ENCODE measurements at places on chromosomes 3 and 15. TPM values are rescaled to one million over a fixed set of nuclear protein-coding genes. Genes with fewer than 3 reads are reported as not detected.

DNA sequence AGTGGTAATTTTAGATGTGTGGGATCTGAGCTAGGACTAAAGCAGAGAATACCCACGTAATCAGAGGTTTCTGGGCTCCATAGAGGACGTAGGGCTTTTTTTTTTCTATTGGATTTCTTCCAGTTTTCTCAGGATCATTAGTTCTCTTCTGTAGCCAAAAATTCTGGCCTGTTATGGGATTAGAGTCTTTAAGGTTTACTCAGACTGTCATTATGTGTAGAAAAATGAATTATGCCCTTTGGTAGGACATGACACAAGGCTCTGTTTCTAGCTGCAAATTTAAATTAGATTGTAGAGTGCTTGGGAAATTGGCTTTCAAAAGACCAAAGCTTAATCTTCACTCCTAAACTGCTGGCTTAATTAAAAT is 1.9 kb downstream of the SETD5 start:
- H3K4me3 ChIP-seq: peak overlapping the region; percentile 99
- DNase-seq: no peak
- no peak overlapping the region for H3K27ac ChIP-seq

GRCh38 chr3:177733233-177733632 is 536.0 kb upstream of the TBL1XR1 start:
- peaks cover 7% of the 10 kb centered on the region for H3K36me3 ChIP-seq
- no peak for DNase-seq
- H3K27me3 ChIP-seq: no peaks in the 10 kb centered on the region
- H3K4me1 ChIP-seq: peaks cover 9% of the 10 kb centered on the region
- no peak overlapping the region for H3K4me3 ChIP-seq

- no peak overlapping the region for H3K4me3 ChIP-seq
- H3K27ac ChIP-seq: no peak overlapping the region
- H3K36me3 ChIP-seq: no peaks in the 10 kb centered on the region
- peaks cover 10% of the 10 kb centered on the region for H3K4me1 ChIP-seq
- no peak for DNase-seq
Observed at GRCh38 chr15:66069751-66070150, 183.8 kb downstream of the MEGF11 start.

DNA sequence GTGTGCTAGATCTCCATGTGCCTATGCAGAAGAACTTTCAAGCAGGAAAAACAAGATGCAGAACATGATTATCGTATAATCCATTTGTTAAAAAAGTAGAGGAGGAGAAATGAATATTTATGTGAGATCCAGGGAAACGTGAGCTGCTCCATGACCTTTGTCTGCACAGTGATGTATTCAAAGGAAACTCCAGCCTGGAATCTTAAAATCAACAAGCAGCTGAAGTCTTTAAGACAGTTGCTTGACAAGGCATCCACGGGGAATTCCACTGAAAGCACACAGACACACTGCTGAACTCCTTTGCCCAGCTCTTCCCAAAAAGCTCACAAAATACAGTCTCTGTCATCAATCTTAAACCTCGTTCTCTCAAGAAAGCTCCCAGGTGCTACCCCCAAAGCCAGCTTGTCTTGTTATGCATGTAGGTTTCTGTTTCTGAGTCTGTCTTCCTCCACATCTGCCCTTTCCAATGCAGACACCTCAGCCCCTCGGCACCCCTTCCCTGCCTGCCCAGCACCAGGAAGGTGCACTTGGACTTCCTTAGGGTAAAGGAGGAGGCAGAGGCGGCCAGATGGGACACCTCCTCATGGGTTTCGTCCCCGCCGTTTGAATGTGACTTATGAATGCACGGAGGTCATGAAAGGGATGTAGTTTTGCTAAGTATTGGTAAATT is 28.7 kb downstream of the LRRK1 start:
- DNase-seq: no peak
- H3K27me3 ChIP-seq: no peaks in the 10 kb centered on the region
- no peak overlapping the region for H3K27ac ChIP-seq
- no peaks in the 10 kb centered on the region for H3K4me1 ChIP-seq
- H3K36me3 ChIP-seq: no peaks in the 10 kb centered on the region

DNA sequence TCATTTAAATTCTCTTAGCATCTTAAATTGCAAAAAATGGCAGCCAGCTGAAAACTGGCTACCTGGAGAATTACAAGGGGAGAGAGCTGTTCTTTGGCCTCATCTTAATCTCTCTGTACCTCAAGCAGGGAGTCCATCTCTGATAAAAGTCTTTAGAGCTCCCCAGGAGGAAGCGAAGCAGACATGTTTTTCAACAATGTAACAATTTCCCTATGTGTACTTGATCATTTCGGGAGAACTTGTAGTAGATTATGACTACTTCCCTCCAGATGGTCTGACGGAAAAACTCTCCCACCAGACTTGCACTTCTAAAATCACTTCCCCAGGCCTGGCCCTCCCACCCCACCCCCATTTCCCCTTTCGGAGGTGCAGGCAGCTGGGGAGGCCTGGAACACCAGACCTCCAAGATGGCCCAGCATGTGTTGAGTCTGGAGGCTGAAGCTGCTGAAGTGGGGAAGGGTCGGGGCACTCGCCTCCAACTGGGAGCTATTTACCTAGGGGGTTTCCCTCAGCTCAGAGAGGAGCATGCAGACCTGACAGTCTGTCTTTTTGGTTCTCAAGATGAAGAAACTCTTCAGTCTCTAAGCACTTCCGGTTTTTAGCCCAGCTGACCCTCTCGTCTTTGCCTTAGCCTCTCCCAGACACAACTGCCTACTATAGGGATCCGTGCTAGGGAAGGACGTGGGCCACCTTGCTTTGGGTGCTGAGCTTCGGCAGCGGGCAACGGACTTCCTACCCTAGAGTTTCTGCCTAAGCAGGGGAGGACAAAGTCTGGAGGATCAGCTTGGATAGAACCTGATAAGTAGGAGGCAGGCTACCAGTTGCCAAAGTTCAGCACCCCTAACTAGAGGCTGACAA is 164.0 kb upstream of the TBL1XR1 start:
- peaks cover 7% of the 10 kb centered on the region for H3K4me1 ChIP-seq
- H3K4me3 ChIP-seq: no peak overlapping the region
- H3K27me3 ChIP-seq: no peaks in the 10 kb centered on the region
- H3K36me3 ChIP-seq: no peaks in the 10 kb centered on the region
- H3K27ac ChIP-seq: no peak overlapping the region

AMOTL2 gene
- 30.9 TPM for total RNA-seq

NME9 gene
- not detected for total RNA-seq

RNF123 gene
- total RNA-seq: 40.6 TPM
